Left lung (tissue), 14 donors: ENCODE measurements at places on chromosomes 11 and 22.

DNA sequence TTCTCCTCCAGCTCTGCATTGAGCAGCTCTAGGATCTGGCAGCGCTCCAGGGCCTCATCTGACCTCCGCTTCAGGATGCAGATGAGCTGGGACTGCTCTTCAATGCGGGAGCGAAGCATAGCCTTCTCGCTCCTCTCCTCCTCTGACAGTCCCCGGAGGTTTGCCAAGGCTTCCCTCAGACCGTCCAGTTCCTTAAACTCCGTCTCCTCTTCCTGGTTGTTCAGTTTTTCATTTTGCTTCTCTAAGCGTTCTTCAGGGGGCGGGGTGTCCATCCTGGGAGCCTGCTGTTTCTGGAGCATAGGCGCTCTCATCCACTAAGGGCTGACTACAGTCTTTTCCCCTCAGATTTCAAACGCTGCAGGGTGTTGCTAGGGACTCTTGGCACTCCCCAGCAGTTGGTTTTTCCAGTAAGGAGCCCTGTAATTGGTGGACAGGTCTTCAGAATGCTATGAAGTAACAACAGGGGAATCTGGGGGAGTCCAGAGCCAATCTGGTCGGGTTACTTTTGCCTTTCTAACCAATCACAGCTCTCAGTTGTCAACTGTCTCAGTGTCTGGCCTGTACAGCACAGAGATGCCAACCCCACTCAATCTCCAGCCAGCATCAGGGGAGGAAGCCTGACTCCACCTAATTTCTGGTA is at the start of gene CCDC89:
Gene CCDC89 (minus strand): TSS at position 376 of the 640 bp plus-strand sequence. CDS start 65 bp downstream, at position 311.
- H3K27me3 ChIP-seq: no peaks in the 10 kb centered on the region
- no peaks in the 10 kb centered on the region for H3K4me1 ChIP-seq
- peak within 1 kb of the TSS; percentile 1 for H3K4me3 ChIP-seq
- H3K27ac ChIP-seq: peak within 1 kb of the TSS; percentile 81
- DNase-seq: no peak

DNA sequence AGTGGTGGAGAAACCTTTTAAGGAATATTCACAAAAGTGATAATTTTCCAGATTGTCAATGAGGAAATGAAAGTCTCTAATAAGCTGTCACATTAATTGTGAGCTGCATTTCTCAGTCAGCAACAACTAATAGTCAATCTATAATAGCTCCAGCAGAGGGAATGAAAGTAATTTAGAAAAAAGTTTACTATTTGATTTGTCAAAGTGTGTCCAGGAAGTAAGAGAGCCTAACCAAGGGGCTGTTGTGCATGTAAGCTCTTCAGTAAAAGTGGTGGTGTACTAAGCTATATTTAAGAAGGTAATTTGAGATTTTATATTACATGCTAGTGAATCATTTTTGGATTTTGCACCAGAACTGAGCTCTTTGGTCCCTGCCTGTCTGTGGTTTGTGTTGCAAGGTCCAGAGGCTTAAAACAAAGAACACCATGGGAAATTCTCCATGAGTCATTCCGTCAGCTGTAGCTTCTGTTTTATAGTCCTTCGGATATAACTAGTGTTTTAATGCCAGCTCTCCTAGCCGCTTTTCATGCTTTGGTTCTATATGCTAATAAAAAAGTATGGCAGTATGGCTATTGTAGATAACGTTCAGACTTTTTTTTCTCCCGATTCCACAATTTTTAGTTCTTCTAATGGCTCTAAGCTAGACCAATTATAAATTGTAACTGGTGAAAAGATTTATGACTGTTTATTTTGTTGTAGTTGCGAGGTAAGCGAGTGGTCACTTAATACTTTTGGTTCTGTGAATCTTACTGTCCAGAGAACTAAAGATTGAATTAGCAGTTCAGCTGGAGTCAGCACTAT is 64.6 kb downstream of the ARHGEF12 start:
- H3K4me3 ChIP-seq: no peak overlapping the region
- H3K36me3 ChIP-seq: no peaks in the 10 kb centered on the region
- no peak for DNase-seq
- H3K4me1 ChIP-seq: peaks cover 17% of the 10 kb centered on the region
- no peaks in the 10 kb centered on the region for H3K27me3 ChIP-seq

GRCh38 chr11:27064086-27064485 is 23.5 kb downstream of the BBOX1 start:
- H3K4me1 ChIP-seq: no peaks in the 10 kb centered on the region
- peak; percentile 45 for DNase-seq
- no peak overlapping the region for H3K27ac ChIP-seq
- H3K4me3 ChIP-seq: no peak overlapping the region
- no peaks in the 10 kb centered on the region for H3K36me3 ChIP-seq
- H3K27me3 ChIP-seq: no peaks in the 10 kb centered on the region

GRCh38 chr11:103055221-103055890 is 36.6 kb downstream of the DCUN1D5 start:
- no peak for DNase-seq
- peaks cover 10% of the 10 kb centered on the region for H3K36me3 ChIP-seq
- no peaks in the 10 kb centered on the region for H3K27me3 ChIP-seq
- H3K27ac ChIP-seq: no peak overlapping the region
- no peaks in the 10 kb centered on the region for H3K4me1 ChIP-seq
- H3K4me3 ChIP-seq: no peak overlapping the region

- H3K4me3 ChIP-seq: no peak overlapping the region
- no peaks in the 10 kb centered on the region for H3K27me3 ChIP-seq
Measured at GRCh38 chr11:8330404-8330803, 66.7 kb upstream of the LMO1 start.

DNA sequence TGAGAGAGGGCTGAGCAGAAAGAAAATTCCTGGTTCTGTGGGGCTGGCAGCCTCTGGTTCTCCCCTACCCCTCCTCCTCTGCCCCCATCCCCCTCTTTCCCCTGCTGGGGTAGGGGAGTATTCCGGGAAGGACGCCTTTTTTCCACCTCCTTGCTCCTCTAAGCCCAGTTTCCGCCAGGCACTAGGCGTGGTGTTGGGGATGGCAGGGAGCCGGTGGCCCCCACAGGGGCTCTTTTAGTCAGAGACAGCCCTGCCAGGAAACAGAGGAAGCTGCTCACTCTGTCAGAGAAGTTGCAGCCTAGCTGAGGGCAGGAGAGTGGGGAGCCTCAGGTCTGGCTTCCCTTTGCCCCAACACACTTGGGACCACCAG is 15.6 kb upstream of the ARHGEF17 start:
- H3K27ac ChIP-seq: no peak overlapping the region
- peaks cover 7% of the 10 kb centered on the region for H3K36me3 ChIP-seq
- no peaks in the 10 kb centered on the region for H3K27me3 ChIP-seq
- DNase-seq: no peak

- no peaks in the 10 kb centered on the region for H3K36me3 ChIP-seq
- H3K4me3 ChIP-seq: no peak overlapping the region
- no peak for DNase-seq
- peaks cover 24% of the 10 kb centered on the region for H3K4me1 ChIP-seq
- no peaks in the 10 kb centered on the region for H3K27me3 ChIP-seq
Measured at GRCh38 chr11:62008193-62008592, 40.8 kb upstream of the FTH1 start.

DNA sequence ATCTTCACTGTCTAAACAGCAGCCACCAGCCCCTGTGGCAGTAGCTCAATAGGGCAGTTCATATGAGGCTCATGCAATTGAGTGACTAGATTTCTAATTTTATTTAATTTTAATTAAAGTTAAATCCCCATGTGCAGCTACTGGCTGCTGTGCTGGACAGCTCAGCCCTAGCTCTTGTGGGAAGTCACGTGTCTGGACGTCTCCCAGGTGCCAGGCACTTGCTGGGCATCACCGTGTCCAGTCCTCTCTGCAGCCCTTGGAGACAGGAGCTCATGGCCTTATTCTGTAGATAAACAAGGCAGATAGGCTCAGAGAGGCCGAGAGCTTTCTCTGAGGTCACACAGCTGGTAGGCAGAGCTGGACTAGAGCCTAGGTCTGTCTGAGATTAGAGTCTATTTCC is 95.0 kb downstream of the ARHGAP8 start:
- no peaks in the 10 kb centered on the region for H3K36me3 ChIP-seq
- no peak overlapping the region for H3K4me3 ChIP-seq
- H3K27ac ChIP-seq: no peak overlapping the region
- DNase-seq: no peak

- H3K4me1 ChIP-seq: no peaks in the 10 kb centered on the region
- no peak overlapping the region for H3K27ac ChIP-seq
- DNase-seq: no peak
- H3K36me3 ChIP-seq: no peaks in the 10 kb centered on the region
Measured at GRCh38 chr11:122850076-122850631, 11.9 kb downstream of the CRTAM start.

GRCh38 chr11:19808076-19808911 is 95.7 kb downstream of the NAV2 start:
- DNase-seq: no peak
- no peaks in the 10 kb centered on the region for H3K27me3 ChIP-seq
- no peak overlapping the region for H3K27ac ChIP-seq
- no peak overlapping the region for H3K4me3 ChIP-seq
- H3K4me1 ChIP-seq: peaks cover 7% of the 10 kb centered on the region

- H3K27me3 ChIP-seq: no peaks in the 10 kb centered on the region
- no peak overlapping the region for H3K27ac ChIP-seq
- H3K36me3 ChIP-seq: peaks cover 25% of the 10 kb centered on the region
- no peak for DNase-seq
Measured at GRCh38 chr22:50246242-50247175, 1.7 kb upstream of the TUBGCP6 start.

DNA sequence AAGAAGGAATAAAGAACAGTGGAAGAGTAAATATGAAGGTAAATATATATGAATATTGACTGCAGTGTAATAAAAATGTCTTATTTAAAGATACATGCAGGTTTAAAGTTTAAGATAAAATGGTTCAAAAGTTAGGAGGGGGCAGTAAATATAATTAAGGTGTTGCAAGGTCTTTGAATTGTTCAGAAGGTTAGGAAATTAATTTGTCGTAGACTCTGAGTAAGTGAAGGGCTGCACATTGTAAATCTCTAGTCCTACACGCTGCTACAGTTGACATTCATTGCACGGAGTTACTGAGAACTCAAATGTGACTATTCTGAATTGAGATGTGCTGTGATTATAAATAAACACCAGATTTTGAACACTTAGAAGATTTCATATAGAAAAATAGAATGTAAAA is 69.8 kb upstream of the PRODH start:
- no peaks in the 10 kb centered on the region for H3K4me1 ChIP-seq
- no peak for DNase-seq
- H3K27me3 ChIP-seq: peaks cover 37% of the 10 kb centered on the region
- H3K36me3 ChIP-seq: no peaks in the 10 kb centered on the region
- no peak overlapping the region for H3K4me3 ChIP-seq

DNA sequence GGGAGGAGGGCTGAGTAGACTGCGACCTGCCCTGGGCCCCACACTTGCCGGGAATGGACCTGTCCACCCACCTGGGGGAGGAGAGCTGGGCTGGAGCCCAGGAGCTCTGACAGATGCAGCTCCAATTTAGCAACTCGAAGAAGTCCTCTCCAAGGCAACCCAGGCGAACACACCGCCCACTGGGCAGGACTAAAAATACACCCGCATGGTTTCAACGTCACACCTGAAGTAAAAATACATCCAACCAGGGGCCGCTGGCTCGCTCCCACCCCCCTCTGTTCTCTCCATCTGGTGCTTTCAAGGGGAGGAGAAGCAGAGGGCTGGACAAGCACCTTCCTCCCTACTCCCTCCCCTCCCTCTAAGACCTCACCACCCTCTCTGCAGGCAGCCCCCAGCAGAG is 119.9 kb downstream of the FEZ1 start:
- H3K27me3 ChIP-seq: peaks cover 88% of the 10 kb centered on the region
- H3K36me3 ChIP-seq: no peaks in the 10 kb centered on the region
- no peak overlapping the region for H3K27ac ChIP-seq
- no peak overlapping the region for H3K4me3 ChIP-seq
- peak; percentile 33 for DNase-seq

- H3K27ac ChIP-seq: no peak overlapping the region
- no peaks in the 10 kb centered on the region for H3K27me3 ChIP-seq
- no peaks in the 10 kb centered on the region for H3K36me3 ChIP-seq
- DNase-seq: no peak
- H3K4me3 ChIP-seq: no peak overlapping the region
- H3K4me1 ChIP-seq: no peaks in the 10 kb centered on the region
Measured at GRCh38 chr11:103420593-103420992, 311.4 kb downstream of the DYNC2H1 start.

- H3K27ac ChIP-seq: no peak overlapping the region
- no peak overlapping the region for H3K4me3 ChIP-seq
- H3K4me1 ChIP-seq: no peaks in the 10 kb centered on the region
- no peak for DNase-seq
- no peaks in the 10 kb centered on the region for H3K36me3 ChIP-seq
Measured at GRCh38 chr11:122162095-122162494, 46.1 kb upstream of the BLID start.

DNA sequence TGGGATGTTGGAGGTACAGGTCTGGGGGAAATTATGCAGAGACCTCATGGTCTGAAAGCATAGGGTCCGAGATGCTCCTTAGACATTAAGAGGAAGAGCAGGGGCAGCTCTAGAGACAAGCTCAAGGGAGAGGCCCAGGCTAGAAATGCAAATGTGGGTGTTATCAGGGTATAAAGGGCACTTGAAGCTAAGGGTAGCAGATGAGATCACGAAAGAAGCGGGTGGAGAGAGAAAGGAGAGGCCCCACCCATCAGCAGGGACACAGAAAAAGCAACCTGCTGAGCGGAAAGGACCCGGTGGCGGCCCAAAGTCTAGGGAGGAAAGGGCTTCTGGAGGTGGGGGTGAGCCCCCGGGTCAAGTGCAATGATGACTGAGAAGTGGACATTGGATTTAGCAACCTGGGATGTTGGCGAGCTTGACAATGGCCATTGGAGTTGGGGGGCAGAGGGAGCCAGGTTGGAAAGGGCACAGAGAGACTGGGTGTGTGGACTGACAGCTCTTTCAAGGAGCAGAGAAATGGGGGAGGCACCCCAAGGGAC is 8.9 kb downstream of the TMPRSS6 start:
- DNase-seq: no peak
- no peaks in the 10 kb centered on the region for H3K36me3 ChIP-seq
- H3K4me1 ChIP-seq: no peaks in the 10 kb centered on the region
- H3K27ac ChIP-seq: no peak overlapping the region
- no peak overlapping the region for H3K4me3 ChIP-seq

DNA sequence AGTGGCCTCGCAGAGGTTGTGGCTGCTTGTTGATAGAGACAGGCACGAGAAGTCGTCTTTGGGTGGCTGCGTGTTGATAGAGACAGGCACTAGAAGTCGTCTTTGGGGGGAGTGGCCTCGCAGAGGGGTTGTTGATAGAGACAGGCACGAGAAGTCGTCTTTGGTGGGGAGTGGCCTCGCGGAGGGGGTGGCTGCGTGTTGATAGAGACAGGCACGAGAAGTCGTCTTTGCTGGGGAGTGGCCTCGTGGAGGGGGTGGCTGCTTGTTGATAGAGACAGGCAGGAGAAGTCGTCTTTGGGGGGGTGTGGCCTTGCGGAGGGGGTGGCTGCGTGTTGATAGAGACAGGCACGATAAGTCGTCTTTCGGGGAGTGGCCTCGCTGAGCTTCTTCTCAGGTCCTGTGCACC is 328.8 kb downstream of the TBC1D22A start:
- H3K27me3 ChIP-seq: no peaks in the 10 kb centered on the region
- H3K27ac ChIP-seq: no peak overlapping the region
- H3K36me3 ChIP-seq: no peaks in the 10 kb centered on the region
- H3K4me3 ChIP-seq: no peak overlapping the region
- DNase-seq: no peak

DNA sequence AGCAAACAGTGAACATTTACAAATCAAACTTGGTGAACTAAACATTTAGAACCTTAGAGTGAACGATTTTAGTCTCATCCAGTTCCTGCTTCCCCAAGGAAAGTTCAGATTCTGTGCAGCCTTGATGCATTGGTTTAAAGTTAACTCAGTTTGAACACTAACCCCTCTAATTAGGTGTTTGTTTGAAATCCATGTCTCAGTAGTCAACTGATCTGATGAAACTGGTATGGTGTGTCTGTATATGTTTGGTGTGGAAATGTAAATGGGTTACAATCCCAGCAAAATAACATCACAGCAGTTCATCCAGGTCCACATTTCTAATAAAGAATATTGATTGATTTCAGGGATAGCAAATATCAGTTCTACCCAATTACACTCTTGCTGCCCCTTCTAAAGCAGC is 532.0 kb downstream of the NTM start:
- H3K36me3 ChIP-seq: no peaks in the 10 kb centered on the region
- peak; percentile 60 for DNase-seq
- H3K4me3 ChIP-seq: no peak overlapping the region
- H3K27me3 ChIP-seq: peaks cover 10% of the 10 kb centered on the region
